ENCODE measurements at places on chromosomes 13 and 19. TPM values are rescaled to one million over a fixed set of nuclear protein-coding genes. Genes with fewer than 3 reads are reported as not detected.

Gene CHERP
- 15.3 TPM for total RNA-seq

Gene LRRC63
- total RNA-seq, result not detected

Gene IGFL2
- 1.5 TPM for total RNA-seq

Gene COX6B2
- total RNA-seq, result not detected

Gene SLITRK6
- 0.09 TPM for total RNA-seq

Gene ONECUT3
- total RNA-seq, result not detected

Gene KASH5
- not detected for total RNA-seq

Gene RDH8
- total RNA-seq, result not detected

Gene ZNF540
- total RNA-seq, result 1.6 TPM

Gene CEACAM19
- 2.1 TPM for total RNA-seq

Gene IRGC
- total RNA-seq, result not detected

Gene FXYD7
- total RNA-seq, result not detected

Gene CYP2F1
- not detected for total RNA-seq

Gene ZNF780A
- total RNA-seq, result 10.2 TPM

Gene NPAS1
- 1.4 TPM for total RNA-seq

Gene PRRG2
- total RNA-seq, result 0.79 TPM

Gene C19orf18
- 0.46 TPM for total RNA-seq

Gene ZNF564
- total RNA-seq, result 16.1 TPM

Gene IGFLR1
- total RNA-seq, result 14.8 TPM

Gene ZNF526
- 5.5 TPM for total RNA-seq

Gene HS6ST3
- 0.09 TPM for total RNA-seq

Gene COG6
- total RNA-seq, result 15.8 TPM

Gene ZNF560
- not detected for total RNA-seq

Gene SLC5A5
- total RNA-seq, result not detected

Gene ZNF808
- 47.6 TPM for total RNA-seq

Data from omental fat pad (tissue), 4 donors.